ENCODE measurements at places on chromosomes 16 and 17.

DNA sequence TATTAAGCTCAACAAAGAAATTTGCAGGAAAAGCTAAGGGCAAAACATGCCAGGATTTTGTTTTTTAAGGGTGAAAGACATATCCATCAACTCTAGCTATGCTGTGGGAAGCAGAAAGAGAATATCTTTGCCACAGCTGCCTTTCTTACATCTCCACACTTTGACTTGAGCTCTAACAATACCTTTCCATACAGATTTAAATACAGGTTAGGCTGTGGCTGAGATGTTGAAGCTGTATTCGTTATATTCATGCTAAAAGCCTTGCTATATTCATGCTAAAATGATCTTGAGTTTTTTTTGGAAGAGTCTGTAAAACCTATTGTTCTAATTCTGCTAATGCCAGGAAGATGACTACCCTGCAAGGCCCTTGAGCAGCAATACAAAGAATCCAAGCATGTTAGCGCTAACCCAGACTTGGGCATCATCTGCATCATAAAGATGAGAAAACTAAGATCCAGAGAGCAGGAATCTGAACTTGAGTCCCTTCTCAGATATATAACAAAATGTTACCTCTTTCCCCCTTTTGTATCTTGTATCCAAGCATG, 204.8 kb upstream of the C17orf78 start:
- DNase-seq, result no peak

- DNase-seq, result no peak
Observed at GRCh38 chr17:44310609-44311376, 2.4 kb downstream of the RUNDC3A start.

DNA sequence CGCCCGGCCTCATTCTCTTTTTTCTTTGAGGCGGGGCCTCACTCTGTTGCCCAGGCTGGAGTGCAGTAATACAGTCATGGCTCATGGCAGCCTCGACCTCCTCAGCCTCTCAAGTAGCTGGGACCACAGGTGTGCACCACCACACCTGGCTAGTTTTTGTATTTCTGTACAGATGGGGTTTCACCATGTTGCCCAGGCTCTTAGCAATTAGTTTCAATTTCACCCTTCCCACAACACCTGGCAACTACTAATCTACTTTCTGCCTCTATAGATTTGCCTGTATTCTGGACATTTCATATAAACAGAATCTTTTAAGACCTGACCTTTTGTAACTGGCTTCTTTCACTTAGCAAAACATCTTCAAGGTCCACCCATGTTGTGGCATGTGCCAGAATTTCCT, 8.0 kb upstream of the NT5M start:
- no peak for DNase-seq

- DNase-seq, result no peak
Observed at GRCh38 chr16:27226476-27226875, 23.1 kb downstream of the KDM8 start.

DNA sequence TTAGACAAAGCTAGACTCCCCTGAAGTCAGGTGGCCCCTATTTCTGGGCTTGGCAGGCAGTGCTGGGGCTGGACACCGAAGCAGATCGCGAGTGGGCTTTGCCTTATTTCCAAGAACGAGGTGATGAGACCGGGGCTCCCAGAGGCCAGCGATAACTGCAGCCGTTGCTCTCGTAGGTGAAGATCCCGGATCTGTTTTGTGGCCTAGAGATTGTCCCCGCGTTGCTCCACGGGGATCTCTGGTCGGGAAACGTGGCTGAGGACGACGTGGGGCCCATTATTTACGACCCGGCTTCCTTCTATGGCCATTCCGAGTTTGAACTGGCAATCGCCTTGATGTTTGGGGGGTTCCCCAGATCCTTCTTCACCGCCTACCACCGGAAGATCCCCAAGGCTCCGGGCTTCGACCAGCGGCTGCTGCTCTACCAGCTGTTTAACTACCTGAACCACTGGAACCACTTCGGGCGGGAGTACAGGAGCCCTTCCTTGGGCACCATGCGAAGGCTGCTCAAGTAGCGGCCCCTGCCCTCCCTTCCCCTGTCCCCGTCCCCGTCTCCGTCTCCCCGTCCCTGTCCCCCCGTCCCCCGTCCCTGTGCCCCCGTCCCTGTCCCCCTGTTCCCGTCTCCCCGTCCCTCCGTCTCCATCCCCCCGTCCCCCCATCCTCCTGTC, 1.5 kb upstream of the TBCD start:
- DNase-seq, result no peak

- DNase-seq, result peak; percentile 18
Observed at GRCh38 chr16:4465977-4466779, 8.2 kb downstream of the NMRAL1 start.

GRCh38 chr16:89847940-89848297, 19.6 kb downstream of the SPIRE2 start:
- no peak for DNase-seq

GRCh38 chr17:40244255-40244654, 25.2 kb downstream of the WIPF2 start:
- no peak for DNase-seq

DNA sequence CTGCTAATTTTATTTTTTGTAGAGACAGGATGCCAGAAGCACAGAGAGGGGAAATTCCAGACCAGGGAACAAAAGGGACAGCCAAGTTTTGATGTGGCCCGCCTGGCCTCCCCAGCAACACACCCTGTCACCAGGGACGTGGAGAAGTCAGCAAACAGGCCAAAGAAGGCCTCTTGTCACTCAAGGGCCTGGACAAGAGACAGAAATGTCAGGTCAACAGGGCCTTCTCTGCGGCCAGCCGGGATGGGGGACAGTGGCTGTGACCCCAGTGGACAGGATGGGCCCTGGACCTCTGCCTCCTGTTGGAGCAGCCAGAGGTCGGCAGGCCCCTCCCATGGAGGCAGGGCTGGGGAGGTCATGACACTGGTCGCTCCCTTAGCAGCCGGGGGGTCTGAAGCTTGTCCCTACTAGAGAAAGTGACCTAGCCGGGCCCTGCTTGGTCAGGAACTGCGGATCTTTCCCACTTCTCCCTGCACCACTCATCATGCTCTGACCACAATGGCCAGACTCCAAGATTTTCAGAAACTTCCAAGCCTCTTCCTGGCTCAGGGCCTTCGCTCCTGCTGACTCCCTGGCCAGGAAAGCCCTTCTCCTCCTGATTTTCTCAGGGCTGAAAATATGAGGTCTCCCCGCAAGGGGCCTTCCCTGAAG, 9.2 kb upstream of the TVP23A start:
- DNase-seq, result no peak

GRCh38 chr17:29567554-29568330, 759 bp upstream of the TP53I13 start:
- peak; percentile 53 for DNase-seq

- DNase-seq, result no peak
Observed at GRCh38 chr17:2150806-2151205, 95.9 kb downstream of the HIC1 start.

Measured in stimulated activated CD4-positive, alpha-beta T cell treated with anti-CD3 and anti-CD28 coated beads, Interleukin-1b, Interleukin-23, amount 100 ng/mL, for 4 hours (primary cell).